ENCODE measurements at places on chromosomes 7 and 10. TPM values are rescaled to one million over a fixed set of nuclear protein-coding genes. Genes with fewer than 3 reads are reported as not detected.

The PPP3CB gene
- 14.6 TPM for total RNA-seq

The OIT3 gene
- not detected for total RNA-seq

The HTR5A gene
- not detected for total RNA-seq

The PDZD7 gene
- 0.65 TPM for total RNA-seq

The SPDYE2 gene
- total RNA-seq, result not detected

The ITGA8 gene
- under 0.01 TPM for total RNA-seq

The DPP6 gene
- total RNA-seq, result not detected

The ATG9B gene
- total RNA-seq, result not detected

The FBXO24 gene
- 0.15 TPM for total RNA-seq

The AZGP1 gene
- not detected for total RNA-seq

The C7orf57 gene
- under 0.01 TPM for total RNA-seq

The ASCC1 gene
- total RNA-seq, result 29.6 TPM

The ASB10 gene
- not detected for total RNA-seq

The ECHDC3 gene
- total RNA-seq, result 2.6 TPM

The LIPF gene
- total RNA-seq, result not detected

The GPR85 gene
- total RNA-seq, result 1.2 TPM

The MAD1L1 gene
- total RNA-seq, result 54.9 TPM

The MACC1 gene
- total RNA-seq, result not detected

The TFPI2 gene
- 254 TPM for total RNA-seq

The MOGAT3 gene
- not detected for total RNA-seq
